ENCODE measurements at places on chromosomes 7 and 10.
A peak's percentile ranks its signal among the peaks of the same experiment; 100 is the strongest.

DNA sequence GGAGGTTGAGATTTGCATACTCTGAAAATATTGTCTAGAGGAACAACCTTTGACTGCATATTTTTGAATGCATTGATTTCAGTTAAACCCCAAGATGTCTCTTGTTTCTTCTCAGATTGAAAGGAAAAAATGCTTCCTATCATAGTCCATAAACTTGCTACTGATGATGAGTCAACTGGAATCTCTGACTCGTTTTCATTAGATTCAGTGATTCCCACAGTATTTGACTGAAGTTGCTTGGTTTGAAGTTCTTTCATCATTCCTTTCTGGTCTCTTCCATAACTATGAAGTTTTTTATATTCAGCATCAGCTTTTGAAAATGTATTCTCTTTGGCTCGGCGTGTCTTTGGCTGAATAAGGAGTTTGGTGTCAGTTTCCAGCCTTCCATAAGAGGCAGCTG lies 10.7 kb downstream of the PEX1 start:
- DNase-seq = no peak

GRCh38 chr7:158404031-158404761 lies 183.4 kb downstream of the PTPRN2 start:
- no peak for DNase-seq

DNA sequence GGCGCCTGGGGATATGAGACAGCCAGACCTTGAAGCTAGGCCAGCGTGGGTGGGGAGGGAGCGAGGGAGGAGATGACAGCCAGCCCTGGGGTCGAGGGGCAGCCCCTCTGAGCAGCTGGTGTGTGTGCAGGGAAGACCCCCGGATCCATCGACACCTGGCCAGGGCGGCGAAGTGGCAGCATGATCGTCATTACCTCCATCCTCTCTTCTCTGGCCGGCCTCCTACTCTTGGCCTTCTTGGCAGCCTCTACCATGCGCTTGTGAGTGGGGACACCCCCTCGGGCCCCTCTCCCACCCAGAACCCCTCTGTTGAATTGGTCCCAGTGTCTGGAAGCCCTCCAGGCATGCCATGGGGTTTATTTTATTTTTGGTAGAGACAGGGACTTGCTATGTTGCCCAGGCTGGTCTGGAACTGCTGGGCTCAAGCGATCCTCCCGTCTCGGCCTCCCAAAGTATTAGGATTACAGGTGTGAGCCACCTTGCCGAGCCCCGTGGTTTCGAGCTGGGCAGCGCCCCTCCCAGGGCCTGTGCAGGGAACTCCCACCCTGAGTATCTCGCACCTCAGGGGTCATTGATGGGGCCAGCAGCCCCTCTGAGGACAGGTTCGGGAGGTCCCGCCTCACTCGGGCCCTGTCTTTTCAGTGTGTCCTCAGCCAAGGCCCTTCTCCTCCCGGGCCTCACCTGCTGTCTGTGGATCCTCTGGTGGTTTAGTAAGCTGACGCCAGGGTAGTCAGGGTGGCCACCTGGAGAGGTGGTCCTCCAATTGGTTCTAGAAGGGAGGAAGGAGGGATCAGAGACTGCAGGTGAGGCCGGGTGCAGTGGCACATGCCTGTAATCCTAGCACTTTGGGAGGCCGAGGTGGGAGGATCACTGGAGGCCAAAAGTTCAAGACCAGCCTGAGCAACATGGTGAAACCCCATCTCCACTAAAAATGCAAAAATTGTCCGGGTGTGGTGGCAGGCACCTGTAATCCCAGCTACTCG lies 3.8 kb downstream of the UPK3B start:
- DNase-seq = peak; percentile 11

- DNase-seq = no peak
Observed at GRCh38 chr7:55260676-55261385, 104.3 kb upstream of the LANCL2 start.

DNA sequence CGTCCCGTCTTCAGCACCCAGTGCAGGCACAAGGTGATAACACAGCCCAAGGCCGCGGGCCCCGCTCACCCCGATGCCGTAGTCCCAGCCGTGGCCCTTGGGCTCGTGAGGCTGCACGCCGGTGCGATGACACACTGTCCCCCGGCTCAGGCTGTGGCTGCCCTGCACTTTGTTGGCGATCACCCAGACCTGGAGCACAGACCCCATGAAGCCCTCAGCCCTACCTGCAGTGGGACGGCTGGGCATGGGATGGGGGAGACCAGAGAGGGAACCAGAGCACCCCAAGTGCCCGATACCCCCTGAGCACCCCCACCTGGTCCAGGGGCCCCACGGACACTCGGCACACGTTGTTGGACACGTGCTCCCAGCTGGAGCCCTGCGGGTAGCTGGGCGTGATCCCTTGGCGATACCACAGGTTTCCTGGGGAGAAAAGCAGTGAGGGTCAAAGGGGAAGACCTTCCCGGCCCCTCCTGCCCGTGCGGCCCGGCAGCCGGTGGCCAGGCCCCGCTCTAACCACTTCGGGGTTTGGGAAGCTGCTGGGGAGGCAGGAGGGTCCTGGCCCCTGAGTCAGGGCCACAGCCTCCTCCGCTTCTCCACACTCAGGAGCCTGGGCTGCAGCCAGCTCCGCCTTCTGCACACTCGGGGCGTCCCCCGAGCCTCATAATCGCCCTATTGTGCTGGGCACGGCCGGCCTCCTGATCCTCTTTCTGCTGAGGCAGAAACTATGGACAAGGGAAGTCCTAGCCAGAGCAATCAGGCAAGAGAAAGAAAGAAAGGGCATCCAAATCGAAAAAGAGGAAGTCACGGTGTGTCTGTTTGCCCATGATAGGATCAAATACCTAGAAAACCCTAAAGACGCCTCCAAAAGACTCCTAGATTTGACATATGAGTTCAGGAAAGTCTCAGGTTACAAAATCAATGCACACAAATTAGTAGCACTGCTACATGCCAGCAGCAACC lies 6.7 kb downstream of the BHLHA15 start:
- no peak for DNase-seq

GRCh38 chr7:24921362-24921679 lies 58.7 kb downstream of the OSBPL3 start:
- no peak for DNase-seq

- peak; percentile 87 for DNase-seq
Observed at GRCh38 chr10:46284286-46285229, 2.2 kb upstream of the ANTXRL start.

- DNase-seq = no peak
Observed at GRCh38 chr10:105516511-105516910, 875.4 kb downstream of the SORCS3 start.

DNA sequence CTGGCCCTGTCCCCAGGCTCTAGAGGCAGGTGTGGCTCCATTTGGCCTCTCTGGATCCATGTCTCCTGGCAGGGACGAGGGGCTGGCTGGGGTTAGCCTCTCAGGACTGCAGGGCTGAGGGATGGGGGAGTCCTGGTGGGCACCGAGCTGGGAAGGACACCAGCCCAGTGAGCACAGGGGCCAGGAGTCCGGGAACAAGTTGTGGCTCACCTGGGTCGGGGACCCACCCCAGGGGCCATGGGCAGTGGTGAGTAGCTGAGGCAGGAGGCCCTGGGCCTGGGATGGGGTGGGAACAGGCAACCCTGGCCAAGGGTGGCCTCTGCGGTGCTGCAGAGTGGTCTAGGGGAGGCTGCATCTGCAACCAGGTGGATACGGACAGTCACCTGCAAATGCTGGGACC lies 24.1 kb downstream of the ANTXRL start:
- no peak for DNase-seq

- DNase-seq = no peak
Observed at GRCh38 chr10:5546891-5547680, 22.3 kb downstream of the CALML3 start.

DNA sequence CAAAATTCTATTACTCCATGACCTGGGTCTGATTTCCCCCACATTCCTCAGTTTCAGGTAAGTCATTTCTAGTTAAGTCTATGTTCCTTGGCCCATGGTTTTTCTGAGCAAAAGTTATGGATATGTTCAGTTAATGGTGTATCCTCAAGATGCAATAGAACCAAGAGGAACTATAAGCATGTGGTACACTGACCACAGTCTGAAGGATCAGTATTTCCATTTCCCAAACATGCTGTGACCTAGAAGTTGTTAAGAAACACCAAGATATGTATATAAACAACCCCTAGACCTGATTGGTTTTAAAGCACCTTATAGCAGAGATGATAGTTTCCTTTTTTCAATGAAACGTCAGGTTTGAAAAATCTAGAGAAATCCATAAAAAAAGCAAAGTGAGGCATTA lies 94.2 kb upstream of the ABCB5 start:
- no peak for DNase-seq

DNA sequence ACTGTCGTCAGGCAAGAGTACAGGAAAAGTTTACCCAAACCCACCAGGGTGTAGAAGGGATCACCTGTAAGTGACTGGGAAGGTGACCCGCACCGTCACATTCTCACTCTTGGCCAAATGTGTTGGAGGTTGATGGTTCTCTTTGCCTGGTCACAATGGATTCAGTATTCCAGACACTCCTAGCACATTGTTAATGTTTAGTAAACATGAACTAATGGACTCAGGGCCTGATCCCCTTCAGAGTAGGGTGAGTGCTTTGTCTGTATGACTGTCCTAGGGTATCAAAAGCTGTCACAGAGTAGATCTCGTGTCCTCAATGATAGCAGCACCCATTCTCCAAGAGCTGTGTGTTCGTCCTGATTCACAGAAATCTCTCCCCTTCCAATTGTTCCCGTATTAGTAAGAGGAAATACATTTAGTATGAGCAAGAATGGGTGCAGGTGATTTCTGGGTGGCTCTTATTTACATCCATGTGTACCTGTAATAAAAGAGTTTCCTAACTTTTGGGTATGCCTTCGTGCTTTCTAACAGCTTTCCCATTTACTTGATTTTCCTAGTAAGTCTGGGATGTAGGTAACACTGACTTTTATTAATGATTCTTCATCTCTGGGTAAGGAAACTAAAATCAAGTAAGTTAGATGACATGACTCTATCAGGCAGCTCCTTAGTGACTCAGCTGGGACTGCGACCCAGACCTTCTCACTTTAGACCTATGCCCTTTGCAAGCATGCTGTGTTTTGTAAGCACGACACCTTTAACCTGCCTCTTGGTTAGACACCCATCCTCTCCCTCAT lies 4.7 kb downstream of the EEPD1 start:
- DNase-seq = no peak

DNA sequence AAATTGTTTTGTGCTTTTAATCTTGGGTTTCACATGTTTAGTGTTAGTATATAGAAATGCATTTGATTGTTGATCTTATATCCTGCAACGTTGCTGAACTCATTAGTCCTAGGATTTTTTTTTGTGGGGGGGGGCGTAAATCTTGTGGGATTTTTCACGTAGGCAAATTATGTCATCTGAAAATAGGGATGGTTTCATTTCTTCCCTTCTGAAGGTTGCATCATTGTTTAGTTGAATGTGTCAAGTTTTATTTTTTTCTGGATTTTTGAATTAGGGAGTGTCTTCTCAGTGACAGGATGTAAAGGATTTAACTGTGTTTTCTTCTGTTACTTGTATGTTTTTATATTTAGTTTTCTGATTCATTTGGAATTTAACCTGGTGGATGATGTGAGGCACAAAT lies 26.7 kb downstream of the MKLN1 start:
- no peak for DNase-seq

DNA sequence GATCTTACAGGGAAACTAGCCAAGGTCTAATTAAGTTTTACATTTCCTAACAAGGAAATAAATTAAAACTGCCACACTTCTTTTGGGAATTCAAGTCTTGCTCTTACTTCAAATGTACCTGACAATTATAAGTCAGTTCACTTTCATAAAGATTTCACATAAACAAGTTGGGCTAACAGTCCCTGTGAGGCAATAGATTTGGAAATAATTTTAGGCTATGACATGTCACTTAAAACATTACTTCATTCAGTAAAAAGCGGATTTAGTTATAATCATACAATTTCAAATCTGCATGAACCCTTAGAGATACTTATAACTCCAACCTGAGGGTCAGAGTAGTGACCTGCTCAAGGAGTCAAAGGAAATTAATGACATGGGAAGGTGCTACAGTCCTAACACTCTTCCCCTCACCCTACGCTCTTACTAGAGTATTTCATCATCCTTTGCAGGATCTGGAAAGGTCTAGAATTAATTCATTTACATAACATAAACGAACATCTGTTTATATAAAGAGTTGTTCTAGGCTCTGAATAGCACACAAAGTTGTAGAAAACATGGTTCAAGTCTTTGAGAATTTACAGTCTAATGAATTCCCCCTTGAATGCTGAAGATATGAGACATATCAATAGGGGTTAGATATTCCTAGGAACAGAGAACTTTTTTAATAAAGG lies 32.3 kb upstream of the DNAJB12 start:
- DNase-seq = no peak

GRCh38 chr7:112646783-112647182 lies 143.4 kb downstream of the TMEM168 start:
- DNase-seq = no peak

DNA sequence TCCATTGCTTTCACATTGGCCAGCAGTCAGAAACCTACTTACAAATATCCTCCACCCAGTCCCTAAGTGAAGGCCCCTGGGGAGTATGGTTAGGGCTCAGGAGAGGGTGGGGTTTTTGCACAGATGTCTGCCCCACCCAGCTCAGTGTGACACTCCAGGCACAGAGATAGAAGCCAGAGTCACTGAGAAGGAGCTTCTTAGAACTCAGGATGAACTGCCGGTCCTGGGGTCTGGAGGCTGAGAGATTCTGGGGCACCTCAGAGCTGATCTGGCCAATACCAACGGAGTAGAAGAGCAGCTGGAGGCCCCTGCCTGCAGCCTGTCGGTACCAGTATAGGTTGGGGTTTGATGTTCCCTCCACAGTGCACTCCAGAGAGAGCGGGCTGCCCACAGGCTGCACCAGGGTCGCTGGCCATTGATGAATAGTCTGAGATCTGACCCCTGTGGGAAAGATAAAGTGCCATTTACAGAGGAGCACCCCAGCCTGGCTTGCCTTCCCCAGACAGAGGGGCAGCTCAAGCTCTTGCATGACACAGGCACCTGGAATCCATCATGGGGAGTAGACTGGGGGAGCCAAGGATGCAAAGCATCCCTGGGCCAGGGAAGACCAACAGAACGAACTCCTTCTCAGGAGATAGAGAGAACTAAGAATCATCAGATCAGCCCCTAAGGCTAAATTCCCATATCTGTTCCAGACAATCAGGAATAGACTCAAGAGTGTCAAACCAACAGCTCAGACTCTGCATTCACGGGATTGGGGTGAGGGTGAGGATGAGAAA lies 41.9 kb downstream of the PRSS2 start:
- DNase-seq = no peak

DNA sequence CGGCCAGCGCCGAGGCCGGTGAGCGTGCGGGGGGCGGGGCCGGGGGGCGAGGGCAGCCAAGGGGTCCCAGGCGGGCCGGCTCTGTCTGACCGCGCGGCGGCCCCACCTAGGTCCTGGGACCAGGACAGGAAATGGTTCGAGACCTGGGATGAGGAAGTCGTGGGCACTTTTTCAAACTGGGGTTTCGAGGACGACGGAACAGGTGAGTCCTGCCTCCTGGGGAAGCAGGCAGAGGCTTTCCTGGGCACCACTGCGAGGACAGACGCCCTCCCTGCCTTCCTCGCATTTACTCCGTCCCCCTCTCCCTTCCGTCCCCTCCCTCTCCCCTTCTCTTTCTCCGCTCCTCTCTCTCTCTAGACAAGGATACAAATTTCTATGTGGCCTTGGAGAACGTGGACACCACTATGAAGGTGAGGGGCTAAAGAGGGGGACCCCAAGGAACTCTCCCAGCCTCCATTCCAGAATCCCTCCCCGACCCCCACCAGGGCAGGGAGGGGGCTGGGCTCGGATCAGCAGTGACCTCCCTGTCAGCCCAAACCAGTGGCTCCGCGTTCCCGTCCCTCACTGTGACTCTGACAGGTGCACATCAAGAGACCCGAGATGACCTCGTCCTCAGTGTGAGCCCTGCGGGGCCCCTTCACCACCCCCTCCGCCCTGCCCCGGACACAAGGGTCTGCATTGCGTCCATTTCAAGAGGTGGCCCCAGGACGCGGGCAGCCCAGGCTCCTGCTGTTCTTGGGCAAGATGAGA lies 2.6 kb upstream of the MUC12 start:
- peak; percentile 31 for DNase-seq

- no peak for DNase-seq
Observed at GRCh38 chr10:103557455-103557854, 64.0 kb downstream of the NEURL1 start.

Measured in activated T-cell treated with anti-CD3 and anti-CD28 coated beads, Interleukin-2, amount 50 U/mL, for 48 hours (primary cell).